ENCODE measurements at places on chromosomes 11 and 22. TPM values are rescaled to one million over a fixed set of nuclear protein-coding genes. Genes with fewer than 3 reads are reported as not detected.

- DNase-seq = no peak
These were observed 778.4 kb upstream of the FAT3 start for GRCh38 chr11:91446267-91446666.

The TEX12 gene
- polyA plus RNA-seq = not detected

GRCh38 chr22:44611880-44612496 lies 90.0 kb upstream of the PRR5 start:
- no peak for DNase-seq

GRCh38 chr11:122210367-122210997 lies 94.5 kb upstream of the BLID start:
- no peak for DNase-seq

- no peak for DNase-seq
These were observed 188.1 kb upstream of the PDGFD start for GRCh38 chr11:104352036-104352435.
